Hypothalamus (tissue), 51 donors: ENCODE measurements at places on chromosomes 7 and 10.

GRCh38 chr7:22213081-22213480, 143.9 kb downstream of the RAPGEF5 start:
- no peak for DNase-seq

- DNase-seq, result no peak
These were observed 125.7 kb downstream of the CD36 start for GRCh38 chr7:80764132-80764531.

DNA sequence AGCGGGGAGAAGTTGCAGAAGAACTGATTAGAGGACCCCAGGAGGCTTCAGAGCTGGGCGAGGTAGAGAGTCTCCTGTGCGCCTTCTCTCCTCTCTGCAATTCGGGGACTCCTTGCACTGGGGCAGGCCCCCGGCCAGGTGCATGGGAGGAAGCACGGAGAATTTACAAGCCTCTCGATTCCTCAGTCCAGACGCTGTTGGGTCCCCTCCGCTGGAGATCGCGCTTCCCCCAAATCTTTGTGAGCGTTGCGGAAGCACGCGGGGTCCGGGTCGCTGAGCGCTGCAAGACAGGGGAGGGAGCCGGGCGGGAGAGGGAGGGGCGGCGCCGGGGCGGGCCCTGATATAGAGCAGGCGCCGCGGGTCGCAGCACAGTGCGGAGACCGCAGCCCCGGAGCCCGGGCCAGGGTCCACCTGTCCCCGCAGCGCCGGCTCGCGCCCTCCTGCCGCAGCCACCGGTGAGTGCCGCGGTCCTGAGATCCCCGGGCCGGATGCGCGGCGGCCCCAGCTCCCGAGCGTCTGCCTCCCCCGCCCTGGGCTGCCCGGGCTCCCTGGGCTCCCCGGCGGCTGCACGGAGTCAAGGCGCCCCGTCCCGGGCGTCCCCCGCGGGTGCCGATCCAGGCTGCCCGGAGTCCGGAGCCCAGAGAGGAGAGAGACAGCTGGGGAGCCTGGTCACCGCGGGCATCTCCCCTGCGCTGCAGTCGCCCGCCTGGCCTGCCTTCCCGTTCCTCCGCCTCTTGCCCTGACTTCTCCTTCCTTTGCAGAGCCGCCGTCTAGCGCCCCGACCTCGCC, at the start of gene PLAU:
Gene PLAU (plus strand): TSS at position 369 of the 789 bp plus-strand sequence. CDS start 424 bp downstream, outside the sequence.
- DNase-seq, result no peak

DNA sequence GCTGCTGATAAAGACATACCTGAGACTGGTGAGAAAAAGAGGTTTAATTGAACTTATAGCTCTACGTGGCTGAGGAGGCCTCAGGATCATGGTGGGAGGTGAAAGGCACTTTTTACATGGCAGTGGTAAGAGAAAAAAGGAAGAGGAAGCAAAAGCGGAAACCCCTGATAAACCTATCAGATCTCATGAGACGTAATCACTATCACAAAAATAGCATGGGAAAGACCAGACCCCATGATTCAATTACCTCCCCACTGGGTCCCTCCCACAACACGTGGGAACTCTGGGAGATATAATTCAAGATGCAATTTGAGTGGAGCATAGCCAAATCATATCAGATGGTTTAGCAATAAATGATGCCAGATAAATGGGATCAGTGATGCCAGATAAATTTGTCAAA, 892.0 kb upstream of the CELF2 start:
- DNase-seq, result no peak

GRCh38 chr10:47253651-47254375, 46.2 kb upstream of the GDF10 start:
- DNase-seq, result no peak

- no peak for DNase-seq
These were observed 34.4 kb downstream of the SCRN1 start for GRCh38 chr7:29955075-29955792.

DNA sequence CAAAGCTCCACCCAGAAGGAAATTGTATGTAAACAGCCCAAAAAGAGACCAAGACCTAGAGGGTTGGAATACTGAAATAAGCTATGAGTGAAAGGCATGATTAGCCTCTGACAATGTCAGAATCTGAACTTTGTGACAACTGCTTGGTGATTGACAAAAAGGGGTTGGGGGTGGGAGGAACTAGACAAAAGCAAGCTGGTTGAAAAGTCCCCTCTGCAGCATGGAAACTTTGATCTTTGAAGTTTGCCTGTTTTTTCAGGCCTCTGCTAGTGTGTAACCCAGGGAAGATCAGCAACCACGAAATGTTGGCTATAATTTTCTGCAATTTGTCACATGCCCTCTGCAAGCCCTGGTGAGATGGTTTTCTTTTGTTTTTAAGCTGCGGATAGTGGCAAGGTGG, 104.8 kb upstream of the SLC25A13 start:
- no peak for DNase-seq

DNA sequence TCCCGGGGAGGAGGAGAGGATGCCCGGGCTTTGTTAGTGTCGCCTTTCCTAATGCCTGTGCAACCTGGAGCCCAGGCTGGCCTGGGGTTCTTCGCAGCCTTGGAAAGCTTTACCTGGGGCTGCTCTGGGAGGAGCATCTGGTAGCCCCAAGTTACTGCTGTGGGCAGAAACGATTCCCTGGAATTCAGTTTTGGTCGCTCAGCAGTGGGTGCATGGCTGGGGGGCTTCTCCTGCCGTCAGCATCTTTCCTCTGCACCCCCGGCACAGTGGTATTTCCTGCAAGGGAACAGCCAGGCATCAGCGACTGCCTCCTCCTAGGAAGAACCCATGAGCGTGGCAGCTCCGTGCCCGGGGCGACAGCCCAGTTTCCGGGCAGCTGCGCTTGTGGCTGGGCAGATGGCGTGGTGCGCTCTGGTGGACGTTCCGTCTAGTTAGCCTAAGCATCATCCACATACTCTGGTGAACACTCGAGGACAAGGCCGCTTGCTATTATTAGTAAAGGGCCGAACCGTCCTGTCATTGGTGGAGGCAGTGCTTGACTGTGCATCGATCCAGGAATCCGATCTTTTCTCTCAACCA, 107.0 kb upstream of the BTBD16 start:
- DNase-seq, result peak; percentile 64

GRCh38 chr10:33600381-33600780, 265.9 kb upstream of the NRP1 start:
- DNase-seq, result no peak

- DNase-seq, result no peak
These were observed 136.3 kb downstream of the ADCY1 start for GRCh38 chr7:45710271-45711160.

GRCh38 chr10:49761789-49762565, at the start of gene OGDHL:
TSS of gene OGDHL (minus strand) at chr10:49762323. CDS start at chr10:49758592, 3,731 bp downstream.
- peak; percentile 64 for DNase-seq

DNA sequence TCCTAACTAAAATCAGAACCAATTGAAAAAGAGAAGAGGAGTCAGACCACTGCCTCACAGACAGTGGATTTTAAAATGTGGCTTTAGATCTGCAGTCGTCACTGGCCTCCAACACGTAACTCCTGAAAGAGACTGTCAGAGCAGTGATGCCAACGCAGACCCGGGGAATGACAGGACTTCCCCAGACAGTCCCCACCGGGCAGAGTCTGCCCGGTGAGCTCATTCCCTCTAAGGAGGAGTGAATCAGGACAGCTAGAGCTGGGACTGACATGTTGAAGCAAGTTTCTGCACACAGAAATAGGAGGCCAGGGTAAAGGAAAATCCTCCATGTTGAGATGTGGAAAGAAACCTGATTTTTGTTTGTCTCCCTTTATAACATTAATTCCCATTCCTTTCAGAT, 105.0 kb downstream of the TES start:
- DNase-seq, result peak; percentile 2

GRCh38 chr7:116582806-116583444, 58.1 kb downstream of the CAV1 start:
- no peak for DNase-seq

GRCh38 chr7:30824821-30825720, 53.9 kb downstream of the MINDY4 start:
- DNase-seq, result no peak

GRCh38 chr10:103295374-103296015, 18.6 kb downstream of the INA start:
- DNase-seq, result no peak

DNA sequence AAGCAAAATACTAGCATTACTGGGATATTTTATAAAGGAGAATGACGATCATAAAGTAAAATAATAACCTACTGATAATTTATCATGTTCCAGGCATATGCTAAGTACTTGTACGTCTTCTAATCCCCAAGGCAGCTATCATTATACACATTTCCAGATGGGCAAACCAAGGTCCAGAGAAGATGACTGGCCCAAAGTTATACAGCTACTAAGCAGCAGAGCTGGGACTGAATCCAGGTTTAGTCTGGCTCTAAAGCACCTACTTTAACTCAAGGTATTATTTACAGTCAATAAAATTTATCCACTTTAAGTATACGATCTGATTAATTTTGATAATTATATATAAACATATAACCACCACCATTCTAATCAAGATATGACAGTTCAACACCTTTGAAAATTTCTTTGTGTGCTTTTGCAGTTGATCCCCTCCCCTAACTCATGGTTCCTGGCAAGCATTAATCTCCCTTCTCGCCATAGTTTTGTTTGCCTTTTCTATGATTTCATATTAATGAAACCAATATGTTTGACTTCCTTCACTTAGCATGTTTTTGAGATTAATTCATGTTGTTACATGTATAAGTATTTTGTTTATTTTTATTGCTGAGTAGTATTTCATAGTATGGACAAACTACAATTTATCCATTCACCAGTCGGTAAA, 126.7 kb downstream of the CPEB3 start:
- no peak for DNase-seq

DNA sequence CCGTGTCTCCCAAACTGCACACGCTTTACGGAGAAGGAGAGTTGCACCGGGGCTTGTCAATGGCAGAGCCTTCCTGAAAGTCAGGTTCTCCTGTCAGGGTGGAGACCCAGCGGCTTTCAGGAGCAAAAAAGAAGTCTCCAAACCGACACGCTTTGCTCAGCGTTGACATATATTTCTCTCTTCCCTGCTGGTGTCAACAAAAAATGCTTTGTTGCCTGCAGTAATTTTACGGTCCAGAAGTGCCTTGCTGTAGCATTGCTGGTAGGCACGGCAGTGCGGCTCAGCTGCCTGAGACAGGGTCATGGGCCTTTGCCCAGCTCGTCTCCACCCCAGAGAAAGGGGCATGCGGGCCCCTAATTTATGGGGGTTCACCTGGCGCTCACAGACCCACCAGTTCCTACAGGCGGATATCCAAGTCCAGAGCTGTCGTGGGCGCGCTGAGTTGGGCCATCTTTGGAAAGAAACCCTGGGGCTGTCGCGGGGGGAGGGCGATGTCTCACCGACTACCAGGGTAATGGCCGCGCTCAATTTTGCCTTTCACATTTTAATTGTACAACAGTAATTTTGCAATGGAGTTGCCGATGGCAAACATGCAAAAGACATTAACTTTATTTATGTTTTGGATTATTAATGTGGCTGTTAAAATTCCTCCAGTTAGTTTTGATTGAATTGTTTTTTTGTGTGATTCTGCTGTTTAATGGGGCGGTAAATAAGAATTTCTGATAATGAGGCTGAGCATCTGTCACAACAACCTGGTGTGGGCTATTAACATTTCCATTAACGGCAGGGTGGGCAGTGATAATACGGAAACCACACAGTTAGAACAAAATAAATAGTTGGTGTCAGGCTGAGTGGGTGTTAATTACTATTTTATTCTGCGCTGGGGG, 478.2 kb upstream of the FOXK1 start:
- DNase-seq, result no peak

GRCh38 chr7:21334906-21335305, 93.0 kb upstream of the SP4 start:
- DNase-seq, result no peak

DNA sequence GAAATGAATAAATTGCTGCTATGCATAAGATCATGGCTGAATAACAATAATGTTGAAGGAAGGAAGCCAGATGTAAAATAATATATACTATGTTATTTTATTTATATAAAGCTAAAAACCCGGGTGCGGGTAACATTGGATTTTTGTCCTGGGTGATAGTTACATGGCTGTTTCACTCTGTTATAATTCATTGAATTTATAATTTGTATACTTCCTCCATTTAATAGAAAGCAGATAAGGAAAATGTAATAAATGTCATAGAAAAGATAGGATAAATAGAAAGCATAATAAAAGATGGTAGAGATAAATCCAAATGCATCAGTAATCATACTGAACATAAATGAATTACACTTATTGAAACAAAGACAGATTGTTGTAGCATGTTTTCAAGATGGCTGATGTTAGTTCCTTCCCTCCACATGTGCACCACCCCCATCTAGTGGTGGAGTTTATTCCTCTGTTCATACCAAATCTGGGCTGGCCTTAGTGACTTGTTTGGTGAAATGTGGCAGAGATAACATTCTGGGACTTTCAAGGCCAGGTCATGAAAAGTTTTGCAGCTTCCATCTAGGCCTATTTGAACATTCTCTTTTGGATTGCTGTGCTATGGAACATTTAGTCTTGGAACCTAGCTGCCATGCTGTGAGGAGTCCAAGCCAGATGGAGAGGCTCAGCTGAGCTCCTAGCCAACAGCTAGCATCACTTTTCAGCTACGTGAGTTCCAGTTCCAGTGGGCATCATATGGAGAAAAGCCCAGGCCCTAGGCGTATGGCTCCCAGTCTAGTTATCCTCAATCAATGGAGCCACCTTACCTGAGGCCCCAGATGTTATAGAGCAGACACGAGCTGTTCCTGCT, 46.9 kb downstream of the AHCYL2 start:
- DNase-seq, result no peak

DNA sequence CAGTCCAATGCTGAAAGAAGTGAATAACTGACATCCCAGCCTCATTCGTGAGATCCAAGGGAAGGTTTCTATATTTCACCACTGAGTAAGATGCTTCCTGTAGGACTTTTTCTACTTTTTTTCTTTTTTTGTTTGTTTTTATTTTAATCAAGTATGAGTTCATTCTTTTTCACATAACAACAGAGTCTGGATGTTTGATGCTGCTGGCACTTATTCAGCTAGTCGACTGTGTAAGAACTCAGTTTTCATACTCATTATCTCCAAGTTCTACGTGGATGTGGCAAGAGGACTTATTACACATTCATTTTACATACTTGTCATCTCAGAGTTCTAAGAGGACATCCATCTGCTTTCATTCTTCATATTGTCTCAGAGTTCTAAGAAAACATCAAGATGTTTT, 86.9 kb downstream of the CPXM2 start:
- DNase-seq, result no peak

DNA sequence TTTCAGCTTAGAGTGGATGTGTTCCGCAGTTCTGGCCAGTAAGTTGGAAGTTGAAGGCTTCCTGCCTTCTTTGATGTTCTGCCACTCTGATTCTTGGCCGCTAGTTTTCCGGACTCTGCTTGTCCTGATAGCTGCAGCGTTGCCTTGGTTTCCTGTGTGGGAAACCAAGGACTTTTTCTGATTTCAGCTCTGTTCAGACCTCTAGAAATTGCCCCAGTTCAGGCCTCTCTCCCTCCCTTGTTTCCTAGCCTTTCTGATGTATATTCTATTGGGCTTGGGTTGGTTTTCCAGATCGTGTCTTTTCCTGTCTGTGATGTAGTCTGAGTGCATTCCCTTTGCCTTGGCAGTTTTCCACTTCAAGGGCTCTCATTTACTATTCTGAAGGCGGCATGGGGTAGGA, 318.7 kb downstream of the BBS9 start:
- no peak for DNase-seq

DNA sequence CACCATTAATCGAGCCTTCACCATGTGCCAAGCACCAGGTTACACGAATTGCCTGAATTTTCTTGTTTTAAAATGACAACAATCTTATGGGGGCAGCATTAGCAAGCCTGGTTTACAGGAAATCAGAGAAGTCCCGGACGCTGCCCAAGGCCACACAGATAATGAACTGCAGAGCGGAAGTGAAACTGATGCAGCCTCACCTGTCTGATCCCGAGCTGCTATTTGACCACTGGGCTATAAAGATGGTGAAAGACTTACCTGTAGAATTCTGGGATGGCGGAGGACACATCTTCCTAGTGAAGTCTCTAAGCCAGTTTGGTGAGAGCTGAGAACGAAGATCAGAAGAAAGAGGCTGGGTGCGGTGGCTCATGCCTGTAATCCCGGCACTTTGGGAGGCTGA, 21.7 kb upstream of the GALNTL5 start:
- no peak for DNase-seq
